ENCODE measurements at places on chromosomes 3 and 15. TPM values are rescaled to one million over a fixed set of nuclear protein-coding genes. Genes with fewer than 3 reads are reported as not detected.

KNG1 gene
- not detected for total RNA-seq

GPD1L gene
- 17.8 TPM for total RNA-seq

GOLGA8O gene
- 0.79 TPM for total RNA-seq

SEMA6D gene
- 22.2 TPM for total RNA-seq

LRRIQ4 gene
- not detected for total RNA-seq

SPATA12 gene
- total RNA-seq: not detected

IL16 gene
- not detected for total RNA-seq

Data from type B pancreatic cell (in vitro differentiated cells).